Naive thymus-derived CD8-positive, alpha-beta T cell (primary cell): ENCODE measurements at places on chromosomes 3 and 15. TPM values are rescaled to one million over a fixed set of nuclear protein-coding genes. Genes with fewer than 3 reads are reported as not detected.

GRCh38 chr3:57079474-57079831 is 19.0 kb downstream of the SPATA12 start:
- no peak overlapping the region for H3K27ac ChIP-seq
- H3K4me3 ChIP-seq = peak overlapping the region; percentile 60
- peaks cover 31% of the 10 kb centered on the region for H3K27me3 ChIP-seq
- no peaks in the 10 kb centered on the region for H3K36me3 ChIP-seq

The THOC7 gene
- total RNA-seq = 52.2 TPM

GRCh38 chr15:48823237-48823636 is 12.4 kb upstream of the CEP152 start:
- H3K36me3 ChIP-seq = peaks cover 10% of the 10 kb centered on the region
- H3K4me1 ChIP-seq = no peaks in the 10 kb centered on the region
- H3K27me3 ChIP-seq = peaks cover 3% of the 10 kb centered on the region
- no peak overlapping the region for H3K4me3 ChIP-seq

The XCR1 gene
- not detected for total RNA-seq

The POLQ gene
- 0.23 TPM for total RNA-seq
